ENCODE measurements at places on chromosomes 1 and 21.

GRCh38 chr1:157618190-157618589 lies 20.3 kb upstream of the FCRL4 start:
- no peak for DNase-seq

DNA sequence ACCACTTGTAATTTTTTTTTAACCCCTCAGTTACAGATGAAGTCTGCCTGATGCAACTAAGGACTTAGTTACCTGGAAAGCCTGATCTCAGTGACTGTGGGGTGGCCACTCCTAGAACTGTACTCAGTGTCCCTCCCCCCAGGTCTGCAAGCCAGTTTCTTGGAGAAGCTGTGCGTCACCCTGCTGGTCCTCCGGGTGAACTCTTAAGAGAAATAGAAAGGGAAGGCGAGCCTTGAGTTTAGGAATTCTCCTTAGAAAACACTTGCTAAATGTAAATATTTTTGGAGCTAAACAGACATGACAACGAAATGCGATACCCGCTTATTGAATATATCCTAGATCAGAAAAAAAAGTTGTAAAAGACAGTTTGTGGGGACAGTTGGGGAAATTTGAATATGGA lies 730 bp downstream of the SLC16A4 start:
- DNase-seq, result no peak

- DNase-seq, result no peak
Measured at GRCh38 chr1:50195205-50195604, 86.5 kb downstream of the ELAVL4 start.

DNA sequence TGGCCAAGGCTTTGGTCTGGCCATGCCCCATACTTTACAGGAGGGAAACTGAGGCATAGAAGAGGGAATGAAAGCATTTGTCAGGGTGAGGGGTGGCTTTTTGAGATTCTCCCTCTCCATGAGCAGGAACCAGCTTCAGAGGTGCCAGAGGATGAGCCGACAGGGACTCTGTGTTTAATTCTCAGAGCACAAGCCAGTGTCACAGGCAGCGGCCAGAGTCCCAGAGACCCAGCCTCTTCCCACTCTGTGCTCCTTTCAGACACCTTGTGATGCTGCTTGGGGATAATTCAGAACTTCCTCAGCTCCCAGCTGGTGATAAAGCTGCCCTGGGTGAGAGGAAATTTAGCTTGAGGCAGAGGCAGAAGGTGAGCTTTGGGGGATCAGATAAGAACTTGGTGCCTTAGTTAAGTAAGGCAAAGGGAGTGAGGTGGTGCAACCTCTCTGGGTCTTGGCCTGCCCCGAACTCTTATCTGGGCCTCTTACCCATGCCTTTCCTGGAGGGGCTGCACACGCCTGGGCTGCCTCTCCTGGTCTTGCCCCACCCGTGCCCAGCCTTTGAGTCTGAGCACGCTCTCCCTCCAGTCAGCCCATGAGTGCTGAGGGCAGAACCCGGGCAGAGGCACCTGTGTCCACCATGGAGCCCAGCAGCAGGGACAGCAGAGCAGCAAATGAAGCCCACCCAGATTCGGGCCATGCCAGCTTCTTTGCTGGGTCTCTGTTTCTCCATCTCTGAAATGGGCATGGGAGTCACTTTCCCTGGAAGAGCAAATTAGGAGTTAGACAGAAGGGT lies 175.6 kb upstream of the C1orf174 start:
- DNase-seq, result no peak

DNA sequence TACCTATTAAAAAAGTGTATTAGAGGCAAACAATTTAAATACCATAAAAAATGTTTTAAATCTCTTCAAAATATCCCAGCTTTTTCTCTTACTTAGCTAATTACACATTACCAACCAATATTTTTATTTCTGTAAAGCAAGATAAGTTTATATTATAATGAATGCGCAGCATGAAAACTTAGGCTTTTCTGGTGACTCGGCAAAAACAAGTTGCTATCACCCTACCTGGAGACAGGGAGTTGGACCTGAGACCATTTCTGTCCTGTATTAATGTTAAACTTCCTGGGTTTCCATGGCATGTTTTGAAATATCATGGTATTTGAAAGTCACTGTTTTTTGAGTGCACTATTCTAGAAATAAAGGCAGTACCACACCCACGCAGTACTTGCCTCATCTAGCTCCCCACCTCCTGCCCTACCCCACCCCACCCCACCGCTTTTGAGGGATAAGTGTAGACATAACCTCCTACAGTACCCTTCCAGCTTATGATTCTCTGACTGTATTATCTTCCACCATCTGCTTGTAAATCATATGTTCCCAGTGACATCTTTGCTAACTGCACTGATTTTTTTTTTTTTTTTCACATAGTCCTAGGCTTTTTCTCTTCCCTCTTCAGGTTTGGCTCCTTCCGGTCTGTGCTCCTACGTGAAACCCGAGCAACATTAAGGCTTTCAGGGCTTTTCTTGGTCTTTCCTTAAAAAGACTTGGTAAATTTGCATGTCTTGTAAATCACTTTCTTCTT lies 77.5 kb downstream of the PHTF1 start:
- no peak for DNase-seq

DNA sequence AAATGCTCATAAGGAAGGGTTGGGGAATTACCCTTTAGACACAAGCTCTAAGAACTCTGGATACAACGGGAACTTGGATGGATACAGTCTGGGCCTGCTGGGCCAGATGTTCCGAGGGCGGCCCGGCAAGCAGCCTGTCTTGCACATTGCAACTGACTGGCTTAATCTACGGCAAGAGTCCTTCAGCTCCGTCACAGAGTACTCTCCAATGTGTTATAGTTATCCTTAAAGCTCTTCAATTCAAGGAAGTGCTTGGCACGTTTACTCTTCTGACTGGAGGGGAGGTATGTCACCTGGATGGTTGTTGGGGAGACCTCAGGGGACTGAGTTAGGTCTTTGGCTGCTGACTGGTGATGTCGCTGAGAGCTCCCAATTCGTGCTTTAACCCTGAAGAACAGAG lies 1.1 kb upstream of the CFAP141 start:
- DNase-seq, result no peak

- DNase-seq, result no peak
Measured at GRCh38 chr1:12047120-12047876, 15.8 kb upstream of the TNFRSF8 start.

DNA sequence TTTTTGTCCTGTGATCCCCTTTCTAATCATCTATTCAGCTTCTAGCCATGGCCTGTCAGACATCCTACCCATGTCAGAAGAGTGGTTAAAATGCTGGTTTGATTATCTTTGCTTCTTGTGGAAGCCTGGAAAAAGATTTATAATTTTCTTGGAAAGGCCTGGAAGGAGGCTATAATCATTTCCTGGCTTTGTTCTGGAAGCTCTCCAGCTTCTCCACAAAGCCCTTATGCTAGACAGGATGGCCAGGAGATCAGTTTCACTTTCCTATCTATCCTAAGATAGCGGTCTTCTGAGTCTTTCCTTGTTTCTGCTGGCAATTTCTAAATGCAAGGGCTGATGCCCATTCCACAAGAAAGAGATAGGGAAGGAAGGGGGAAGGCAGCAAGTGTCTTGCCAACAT lies 90.9 kb upstream of the SLC44A3 start:
- DNase-seq, result no peak

- DNase-seq, result no peak
Measured at GRCh38 chr1:32048440-32048839, 24.3 kb upstream of the TMEM39B start.

DNA sequence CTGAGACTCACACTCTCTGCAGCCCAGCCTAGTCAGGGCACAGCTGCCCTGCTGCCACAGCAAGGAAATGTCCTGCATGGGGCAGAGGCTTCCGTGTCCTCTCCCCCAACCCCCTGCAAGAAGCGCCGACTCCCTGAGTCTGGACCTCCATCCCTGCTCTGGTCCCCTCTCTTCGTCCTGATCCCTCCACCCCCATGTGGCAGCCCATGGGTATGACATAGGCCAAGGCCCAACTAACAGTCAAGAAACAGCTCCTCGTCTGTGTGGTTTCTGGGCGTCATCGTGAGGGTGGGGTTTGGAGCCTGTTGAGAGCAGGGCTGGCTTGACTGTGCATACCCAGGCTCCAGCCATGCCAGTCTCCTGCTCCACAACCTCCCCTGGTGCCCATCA lies 19.5 kb downstream of the FAAH start:
- DNase-seq, result no peak

DNA sequence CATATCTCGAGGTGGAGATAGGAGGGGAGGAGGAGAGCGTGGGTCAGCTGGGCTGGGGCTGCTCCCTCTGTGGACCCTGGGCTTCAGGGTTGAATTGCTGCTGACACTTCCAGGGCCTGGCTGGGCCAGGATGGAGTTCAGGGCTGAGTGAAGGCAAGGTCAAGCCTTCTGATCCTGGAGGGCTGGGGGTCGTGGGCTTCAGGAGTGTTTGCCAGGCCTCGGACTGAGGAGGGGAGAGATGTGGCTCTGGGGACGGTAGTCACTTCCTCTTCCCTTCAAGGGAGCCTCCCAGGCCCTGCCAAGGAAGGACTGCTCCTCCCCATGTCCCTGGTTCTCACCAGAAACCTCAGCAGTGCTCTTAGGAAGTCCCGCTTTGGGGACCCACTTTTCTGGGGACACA lies 12.1 kb upstream of the FAM131C start:
- no peak for DNase-seq

- peak; percentile 43 for DNase-seq
Measured at GRCh38 chr1:89598450-89599331, 34.2 kb upstream of the LRRC8C start.

Data from cerebellum (tissue), 4 donors.